Brain microvascular endothelial cell (primary cell): ENCODE measurements at places on chromosomes 7 and 10.

DNA sequence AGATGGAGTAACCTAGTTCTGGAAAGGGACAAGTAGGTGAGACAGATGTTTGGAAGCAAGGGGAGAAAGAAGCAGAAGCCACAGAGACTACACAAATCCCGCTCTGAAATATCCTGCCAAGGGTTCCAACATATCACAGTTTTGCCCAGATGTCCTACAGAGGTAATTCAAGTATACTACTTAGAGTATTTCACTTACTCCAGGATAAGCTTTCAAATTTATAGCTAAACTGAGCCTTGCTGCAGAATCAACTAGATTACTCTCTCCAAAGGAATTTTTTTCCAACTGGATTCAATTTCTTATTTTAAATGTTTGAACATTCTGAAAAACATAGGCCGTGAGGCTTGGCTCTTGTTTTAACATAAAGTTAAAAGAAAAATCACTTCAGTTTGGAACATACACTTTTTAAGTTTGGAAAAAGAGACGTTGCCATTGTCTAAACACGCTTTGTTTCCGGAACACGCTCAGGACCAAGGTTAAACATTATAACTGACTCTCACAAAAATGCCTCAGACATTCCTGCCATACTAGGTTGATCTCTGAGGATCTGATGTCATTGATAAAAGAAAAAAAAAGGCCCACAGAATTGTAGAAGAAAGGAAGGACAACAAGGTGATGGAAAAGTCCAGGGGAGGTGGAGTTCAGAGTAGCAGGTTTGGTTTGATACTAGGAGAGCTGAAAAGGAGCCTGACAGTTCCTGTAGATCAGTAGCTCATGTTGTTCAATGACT, 74.8 kb downstream of the FAM185A start:
- peak; percentile 48 for DNase-seq

DNA sequence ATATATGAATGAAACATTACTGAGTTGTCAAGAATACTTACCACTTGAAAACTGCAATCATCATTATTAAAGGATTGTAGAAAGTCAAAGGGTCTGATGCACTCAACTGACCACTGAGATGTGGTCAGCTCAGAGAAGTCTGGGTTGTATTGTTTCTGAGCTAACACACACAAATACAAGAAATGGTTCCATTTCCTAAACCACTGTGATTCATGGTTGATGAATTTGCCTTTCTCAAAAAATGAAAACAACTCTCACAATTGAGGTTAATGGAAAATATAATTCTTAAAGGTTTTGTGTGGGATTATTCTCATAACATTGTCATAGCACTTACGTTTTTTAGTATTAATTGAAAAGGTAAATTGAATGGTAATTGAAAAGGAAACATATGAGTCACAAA, 45.6 kb upstream of the TAS2R16 start:
- peak; percentile 58 for DNase-seq

DNA sequence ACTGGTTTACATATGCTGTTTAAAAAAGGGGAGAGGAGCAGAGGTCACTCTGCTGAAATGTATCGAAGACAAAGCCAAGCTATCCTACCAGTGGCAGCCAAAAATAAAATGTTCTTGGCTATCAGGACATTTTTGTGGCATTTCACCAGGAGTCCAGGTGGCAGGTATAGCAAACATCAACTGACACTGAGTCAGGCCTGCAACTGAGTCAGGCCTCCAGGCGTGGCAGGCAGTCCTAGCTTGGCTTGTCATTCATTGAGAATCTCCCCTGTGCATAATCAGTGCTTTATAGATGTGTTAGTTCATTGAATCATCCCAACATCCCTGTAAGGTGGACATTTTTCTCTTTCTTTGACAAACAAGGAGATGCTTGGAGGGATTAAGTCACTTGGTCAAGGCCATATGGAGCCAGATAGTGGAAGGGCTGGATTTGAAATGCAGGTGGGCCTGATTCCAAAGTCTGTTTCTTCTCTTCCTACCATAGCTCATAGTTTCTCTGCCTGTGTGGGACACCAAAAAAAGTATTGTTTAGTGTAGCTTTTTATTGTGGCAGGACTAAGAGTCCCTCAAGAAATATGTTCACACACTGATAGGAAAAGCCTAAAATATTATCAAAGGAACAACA, 4.3 kb downstream of the DYNC1I1 start:
- no peak for DNase-seq

GRCh38 chr7:6477318-6477660, 29.5 kb upstream of the DAGLB start:
- DNase-seq = no peak

DNA sequence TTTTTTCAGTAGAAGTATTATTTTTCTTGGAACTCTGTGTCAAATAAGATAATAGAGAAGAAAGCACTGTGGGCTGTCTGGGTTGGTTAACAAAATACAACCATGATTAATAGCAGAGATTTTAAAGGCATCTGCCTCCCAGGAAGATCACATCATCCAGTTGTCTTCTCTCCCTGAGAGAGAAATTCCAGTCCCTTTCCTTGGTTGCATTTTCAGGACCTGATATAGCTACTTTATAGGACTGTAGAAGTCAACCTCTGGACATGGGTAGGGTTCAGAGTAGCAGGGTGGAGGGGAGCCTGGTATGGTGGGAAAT, 309.9 kb upstream of the IGFBP3 start:
- DNase-seq = peak; percentile 75

DNA sequence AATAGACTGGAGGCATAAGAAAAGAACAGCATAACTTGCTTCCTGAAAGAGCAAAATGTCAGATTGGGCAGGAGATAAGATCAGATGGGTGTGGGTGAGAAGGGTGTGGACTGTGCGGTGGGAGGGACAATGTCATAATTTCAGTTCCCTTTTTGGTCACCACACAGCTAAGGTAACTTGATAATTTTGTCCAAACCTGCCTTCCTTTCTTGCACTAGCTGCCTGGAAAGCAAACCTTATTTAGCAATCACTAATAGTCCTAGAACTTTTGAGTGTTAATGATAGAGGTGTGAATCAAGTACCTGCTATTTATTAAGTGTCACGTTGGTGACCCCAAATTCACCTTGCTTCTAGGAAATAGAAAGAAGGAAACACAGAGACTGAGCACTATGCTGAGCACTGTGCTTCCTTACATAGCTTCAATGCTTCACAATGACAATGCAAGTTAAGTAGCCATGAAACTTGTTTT, 72.4 kb upstream of the SP4 start:
- no peak for DNase-seq

- DNase-seq = peak; percentile 66
Measured at GRCh38 chr10:79374312-79375191, 27.3 kb downstream of the PPIF start.

- no peak for DNase-seq
Measured at GRCh38 chr10:14123139-14123538, 207.6 kb downstream of the FRMD4A start.

GRCh38 chr10:86979977-86980448, 11.7 kb downstream of the ADIRF start:
- DNase-seq = no peak

- no peak for DNase-seq
Measured at GRCh38 chr10:88440541-88440940, 142.6 kb downstream of the RNLS start.

DNA sequence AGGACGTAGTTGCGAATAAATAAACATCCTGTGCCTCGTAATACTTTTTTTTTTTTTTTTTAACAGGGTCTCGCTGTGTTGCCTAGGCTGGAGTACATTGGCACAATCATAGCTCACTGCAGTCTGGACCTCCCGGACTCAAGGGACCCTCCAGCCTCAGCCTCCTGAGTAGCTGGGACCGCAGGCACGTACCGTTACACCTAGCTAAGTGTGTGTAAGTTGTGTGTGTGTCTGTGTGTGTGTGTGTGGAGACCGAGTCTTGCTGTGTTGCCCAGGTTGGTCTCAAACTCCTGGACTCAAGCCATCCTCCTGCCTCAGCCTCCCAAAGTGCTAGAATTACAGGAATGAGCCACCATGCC, 573 bp upstream of the PON2 start:
- no peak for DNase-seq

GRCh38 chr7:101104799-101105198, 19.5 kb downstream of the TRIM56 start:
- DNase-seq = no peak

DNA sequence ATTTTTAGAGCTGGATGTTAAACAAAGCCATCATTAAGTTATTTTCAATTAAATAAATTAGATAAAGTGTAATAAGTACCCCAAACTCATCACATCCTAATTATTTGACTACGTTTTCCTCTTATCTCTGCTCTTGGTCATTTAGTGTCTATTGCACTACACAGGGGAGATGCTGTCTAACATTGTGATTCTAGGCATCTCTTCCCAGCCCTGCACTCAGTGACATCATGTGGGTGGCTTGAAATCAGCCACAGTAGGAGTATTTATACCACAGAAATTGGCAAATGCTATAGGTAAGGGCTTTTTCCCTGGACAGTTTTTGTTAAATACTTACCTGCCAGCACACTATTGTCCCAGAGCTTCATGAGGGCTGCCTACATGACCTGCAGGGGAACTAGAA, 21.3 kb upstream of the TMEM72 start:
- no peak for DNase-seq

GRCh38 chr10:89079961-89080360, 89.4 kb downstream of the FAS start:
- no peak for DNase-seq

DNA sequence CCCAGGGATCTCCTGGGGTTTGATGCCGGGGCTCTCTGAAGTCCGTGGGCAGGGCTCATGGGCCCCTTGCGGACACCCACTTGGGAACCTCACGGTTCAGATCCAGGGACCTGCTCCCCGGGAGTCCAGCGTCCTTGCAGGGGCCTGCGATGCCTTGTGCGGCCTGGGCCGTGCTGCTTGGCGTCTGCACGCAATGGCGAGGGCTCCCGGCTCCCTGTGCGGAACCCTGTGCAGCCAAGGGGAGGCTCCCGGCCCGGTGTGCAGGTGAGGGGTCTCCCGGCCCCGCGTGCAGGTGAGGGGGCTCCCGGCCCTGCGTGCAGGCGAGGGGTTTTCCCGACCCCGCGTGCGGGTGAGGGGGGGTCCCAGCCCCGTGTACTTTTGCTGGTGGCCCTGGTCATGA, 146.7 kb downstream of the DNAJB6 start:
- DNase-seq = no peak

DNA sequence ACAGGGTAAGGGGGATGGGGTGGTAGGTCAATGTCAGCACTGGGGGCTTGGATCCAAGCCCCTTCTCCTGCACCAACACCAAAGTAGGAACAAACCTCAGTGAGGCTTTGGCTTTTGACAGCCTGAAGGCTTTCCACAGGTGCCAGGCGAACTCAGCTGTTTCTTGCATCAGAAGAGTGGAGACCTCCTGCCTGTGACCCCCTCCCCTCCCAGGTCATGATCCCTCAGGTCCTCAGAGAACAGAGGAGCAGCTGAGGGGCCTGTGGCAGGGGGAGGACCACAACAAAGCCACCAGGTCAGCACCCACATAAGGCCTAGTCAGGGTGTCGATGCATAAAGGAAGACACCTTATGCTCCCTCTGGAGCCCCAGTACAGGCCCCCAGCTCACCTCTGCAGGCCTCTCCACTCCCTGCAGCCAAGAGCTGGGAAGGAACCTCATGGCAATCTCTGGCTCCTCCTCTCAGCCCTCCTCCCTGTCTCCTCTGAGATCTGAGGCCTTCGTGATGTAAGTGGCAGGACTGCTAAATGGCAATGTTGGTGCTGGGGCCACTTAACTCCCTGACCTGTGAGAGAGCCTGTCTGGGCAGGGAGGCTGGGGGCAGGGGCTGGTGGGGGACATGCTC, 19.1 kb upstream of the PRRT4 start:
- no peak for DNase-seq

DNA sequence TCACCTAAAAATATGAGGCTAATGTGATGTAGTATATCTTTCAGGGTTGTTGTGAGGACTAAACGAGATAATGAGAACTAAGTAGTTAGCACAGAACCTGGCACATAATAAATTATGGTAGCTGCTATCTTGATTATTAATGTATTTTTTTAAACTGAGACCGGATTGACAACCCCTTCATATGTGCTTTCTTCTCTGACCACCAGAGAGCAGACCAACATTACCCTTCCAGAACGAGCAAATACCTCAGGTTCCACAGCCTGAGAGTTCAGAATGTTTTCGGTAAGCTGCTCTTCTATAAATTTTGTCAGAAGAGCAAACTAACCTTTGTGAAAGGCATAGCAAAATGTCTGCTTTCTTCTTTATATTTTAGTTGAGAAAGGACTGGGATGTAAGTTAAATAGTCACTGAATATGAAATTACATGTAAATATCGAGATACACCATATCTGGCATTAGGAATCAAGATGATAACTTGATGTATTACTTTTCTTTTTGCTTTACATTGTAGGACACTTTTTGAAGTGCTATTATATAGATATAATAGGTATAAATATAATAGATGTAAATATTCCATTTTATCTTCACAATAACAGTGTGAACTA, 13.6 kb upstream of the BPGM start:
- peak; percentile 47 for DNase-seq

DNA sequence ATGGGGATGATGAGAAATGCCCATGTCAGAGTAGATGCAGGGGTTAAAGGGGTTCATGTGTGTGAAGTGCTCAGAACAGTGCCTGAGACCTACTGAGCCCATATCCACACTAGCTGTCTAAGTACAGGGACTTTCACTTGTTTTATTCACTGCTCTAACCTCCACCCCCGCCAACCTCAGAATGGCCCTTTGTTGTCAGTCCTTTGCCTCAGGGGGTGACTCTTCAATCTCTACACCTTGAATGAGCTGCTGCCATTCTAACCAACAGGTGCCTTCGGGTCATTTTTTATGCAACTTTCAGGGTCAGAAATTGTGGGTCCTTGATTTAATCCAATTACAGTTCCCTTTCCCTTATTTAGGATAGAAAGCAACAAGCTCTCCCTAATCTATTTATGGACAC, 26.2 kb downstream of the VSTM4 start:
- no peak for DNase-seq

- no peak for DNase-seq
Measured at GRCh38 chr10:86931872-86932271, 25.5 kb downstream of the MMRN2 start.

DNA sequence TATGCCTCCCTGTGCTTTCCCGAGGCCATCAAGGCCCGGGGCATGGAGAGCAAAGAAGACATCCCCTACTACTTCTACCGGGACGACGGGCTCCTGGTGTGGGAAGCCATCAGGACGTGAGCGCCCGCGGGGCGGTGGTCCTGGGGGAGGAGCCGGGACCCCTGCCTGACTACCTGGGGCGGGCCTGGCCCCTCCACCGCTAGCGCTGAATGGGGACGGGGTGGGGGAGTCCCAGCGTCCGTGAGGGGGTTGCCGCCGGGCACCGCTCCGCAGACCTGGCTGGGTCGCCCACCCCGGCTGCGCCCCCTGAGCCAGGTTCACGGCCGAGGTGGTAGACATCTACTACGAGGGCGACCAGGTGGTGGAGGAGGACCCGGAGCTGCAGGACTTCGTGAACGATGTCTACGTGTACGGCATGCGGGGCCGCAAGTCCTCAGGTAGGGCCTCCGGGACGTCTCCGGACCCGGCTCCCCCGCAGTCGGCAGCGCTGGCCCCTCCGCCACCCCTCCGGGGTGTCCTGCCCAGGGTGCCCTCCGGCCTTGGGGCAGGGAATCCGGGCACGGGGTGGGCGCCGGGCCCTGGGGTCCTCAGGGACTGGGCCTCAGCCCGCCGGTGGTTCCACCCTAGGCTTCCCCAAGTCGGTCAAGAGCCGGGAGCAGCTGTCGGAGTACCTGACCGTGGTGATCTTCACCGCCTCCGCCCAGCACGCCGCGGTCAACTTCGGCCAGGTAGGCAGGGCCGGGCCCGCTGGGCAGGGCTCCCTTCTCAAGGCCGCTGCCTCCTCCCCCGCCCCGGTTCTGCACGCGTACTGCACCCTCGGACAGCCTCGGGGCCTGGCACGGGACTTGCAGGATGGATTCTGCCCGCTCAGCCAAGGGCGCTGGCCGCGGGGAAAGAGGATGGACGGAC, 69.3 kb downstream of the ALOX5 start:
- DNase-seq = no peak

- DNase-seq = no peak
Measured at GRCh38 chr10:34677591-34677990, 137.5 kb downstream of the PARD3 start.
